ENCODE measurements at places on chromosomes 13 and 19.

DNA sequence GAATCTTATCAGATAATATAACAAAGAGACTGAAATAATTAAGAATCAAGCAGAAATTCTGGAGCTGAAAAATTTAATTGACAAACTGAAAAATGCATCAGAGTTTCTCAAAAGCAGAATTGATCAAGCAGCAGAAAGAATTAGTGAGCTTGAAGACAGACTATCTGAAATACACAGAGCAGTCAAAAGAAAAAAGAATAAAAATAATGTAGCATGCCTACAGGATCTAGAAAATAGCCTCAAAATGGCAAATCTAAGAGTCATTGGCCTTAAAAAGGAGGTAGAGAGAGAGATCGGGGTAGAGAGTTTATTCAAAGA is 39.2 kb downstream of the CAB39L start:
- no peak for DNase-seq

GRCh38 chr19:6773323-6773931 is 919 bp downstream of the VAV1 start:
- no peak for DNase-seq

DNA sequence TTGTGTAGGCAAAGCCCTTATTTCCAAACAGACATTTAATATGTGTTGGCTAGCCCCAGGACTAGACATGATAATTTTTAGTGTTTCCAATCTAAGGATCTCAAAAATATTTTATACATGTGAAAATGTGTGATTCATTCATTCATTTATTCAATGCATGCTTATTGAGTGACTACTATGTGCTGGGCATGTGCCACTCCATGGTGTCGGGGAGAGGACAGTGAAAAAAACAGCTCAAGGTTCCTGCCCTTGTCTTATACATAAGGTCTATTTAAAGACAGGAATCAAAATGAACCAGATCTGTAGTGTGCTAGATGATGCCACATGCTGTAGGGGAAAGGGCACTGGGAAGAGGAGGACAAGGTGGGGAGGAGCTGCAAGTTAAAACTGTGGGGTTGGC is 36.5 kb downstream of the GJA3 start:
- DNase-seq = no peak

DNA sequence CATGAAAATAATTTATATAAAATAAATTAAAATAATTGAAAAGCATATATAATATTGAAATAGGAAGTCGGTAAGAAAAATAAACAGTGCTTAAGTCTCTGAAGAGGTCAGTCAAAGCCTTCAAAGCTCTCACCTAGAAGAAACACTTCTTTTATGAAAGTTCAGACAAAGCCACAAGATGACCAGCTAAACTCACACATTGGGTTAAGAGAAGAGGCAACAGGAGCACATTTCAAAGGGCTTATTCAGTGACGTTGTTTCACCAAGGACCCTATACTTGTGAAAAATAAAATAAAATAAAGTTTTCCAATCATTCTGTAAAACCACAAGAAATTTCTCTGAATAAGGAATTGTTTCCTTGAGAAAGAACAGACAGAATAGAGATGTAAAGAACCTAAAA is 2.5 kb upstream of the ITM2B start:
- DNase-seq = no peak

GRCh38 chr13:30892966-30893365 is 13.1 kb upstream of the MEDAG start:
- DNase-seq = no peak

- DNase-seq = no peak
These were observed 23.0 kb downstream of the IER2 start for GRCh38 chr19:13173139-13173737.

- DNase-seq = peak; percentile 49
These were observed 830.2 kb upstream of the SPRY2 start for GRCh38 chr13:81171065-81171647.

DNA sequence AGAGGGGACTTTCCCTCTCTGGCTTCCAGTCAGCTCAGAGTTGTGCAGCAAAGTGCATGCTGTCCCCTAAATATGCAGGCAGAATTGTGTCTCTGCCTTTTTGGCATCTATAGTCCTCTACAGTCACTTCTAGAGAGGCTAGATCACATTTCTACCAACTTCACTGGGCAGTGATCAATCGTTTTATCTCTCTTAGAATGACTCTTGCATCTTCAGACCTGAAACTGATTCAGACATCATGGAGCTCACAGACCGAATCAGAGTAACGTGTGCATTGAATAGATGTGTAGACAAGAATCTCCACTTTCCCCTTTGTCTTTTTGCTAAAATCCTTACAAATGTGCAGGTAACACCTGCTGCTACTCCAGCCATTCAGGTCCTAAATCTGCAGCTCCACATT is 6.2 kb downstream of the ZNF253 start:
- no peak for DNase-seq

DNA sequence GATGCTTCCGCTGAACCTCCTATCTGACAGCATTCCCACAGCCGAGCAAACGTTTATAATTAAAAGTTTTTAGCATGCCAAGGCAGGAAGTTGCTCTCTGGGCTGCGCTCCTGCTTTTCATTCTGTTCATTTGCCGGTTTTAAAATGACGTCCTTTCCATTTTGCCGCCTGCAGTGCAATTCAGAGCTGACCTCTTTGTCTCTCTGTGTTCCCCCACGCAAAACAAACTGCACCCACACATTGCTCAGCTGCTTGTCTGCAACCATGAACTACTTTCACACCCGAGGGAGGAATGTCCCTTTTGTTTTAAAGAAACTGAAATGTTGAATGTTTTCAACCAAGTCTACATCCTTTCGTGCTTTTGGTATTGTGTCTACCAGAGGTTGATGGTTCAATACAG is 416.5 kb downstream of the EFNB2 start:
- no peak for DNase-seq

GRCh38 chr19:45164577-45165335 is 4.0 kb upstream of the NKPD1 start:
- DNase-seq = no peak

DNA sequence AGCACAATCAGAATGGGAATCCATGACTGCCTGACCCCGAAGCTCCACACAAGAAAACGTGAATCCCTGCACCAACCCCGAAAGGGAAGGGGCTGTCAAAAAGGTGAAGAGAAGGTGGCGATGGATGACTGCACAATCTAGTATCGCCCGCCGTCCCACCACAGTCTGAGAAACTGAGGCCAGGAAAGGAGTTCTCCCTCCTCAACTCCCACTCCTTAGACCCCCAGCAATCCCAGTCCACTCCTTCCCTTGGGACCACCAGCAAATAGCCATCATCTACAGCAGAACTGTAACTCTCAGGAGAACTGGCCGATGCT is 451 bp downstream of the NOSIP start:
- DNase-seq = no peak

DNA sequence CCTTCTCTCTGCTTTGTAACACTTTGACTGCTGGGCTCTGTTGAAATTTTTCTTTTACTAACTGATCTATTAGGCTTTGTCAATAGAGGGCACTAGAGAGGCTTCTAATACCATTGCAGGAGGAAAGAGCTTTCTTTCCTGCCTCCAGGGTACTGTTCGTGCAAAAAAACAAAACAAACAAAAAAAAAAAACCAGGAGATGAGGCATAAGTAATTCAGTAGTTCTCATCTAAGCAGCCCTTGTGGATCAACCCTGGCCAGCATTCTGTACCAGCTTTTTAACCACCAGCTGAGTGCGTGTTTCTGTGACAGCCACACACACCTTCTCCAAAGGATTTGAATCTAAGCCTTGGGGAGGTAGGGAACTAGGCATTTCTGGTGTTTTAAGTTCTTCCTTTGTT is 1707.6 kb upstream of the SLC10A2 start:
- DNase-seq = peak; percentile 50

GRCh38 chr19:16032509-16033135 is 43.7 kb upstream of the TPM4 start:
- no peak for DNase-seq

DNA sequence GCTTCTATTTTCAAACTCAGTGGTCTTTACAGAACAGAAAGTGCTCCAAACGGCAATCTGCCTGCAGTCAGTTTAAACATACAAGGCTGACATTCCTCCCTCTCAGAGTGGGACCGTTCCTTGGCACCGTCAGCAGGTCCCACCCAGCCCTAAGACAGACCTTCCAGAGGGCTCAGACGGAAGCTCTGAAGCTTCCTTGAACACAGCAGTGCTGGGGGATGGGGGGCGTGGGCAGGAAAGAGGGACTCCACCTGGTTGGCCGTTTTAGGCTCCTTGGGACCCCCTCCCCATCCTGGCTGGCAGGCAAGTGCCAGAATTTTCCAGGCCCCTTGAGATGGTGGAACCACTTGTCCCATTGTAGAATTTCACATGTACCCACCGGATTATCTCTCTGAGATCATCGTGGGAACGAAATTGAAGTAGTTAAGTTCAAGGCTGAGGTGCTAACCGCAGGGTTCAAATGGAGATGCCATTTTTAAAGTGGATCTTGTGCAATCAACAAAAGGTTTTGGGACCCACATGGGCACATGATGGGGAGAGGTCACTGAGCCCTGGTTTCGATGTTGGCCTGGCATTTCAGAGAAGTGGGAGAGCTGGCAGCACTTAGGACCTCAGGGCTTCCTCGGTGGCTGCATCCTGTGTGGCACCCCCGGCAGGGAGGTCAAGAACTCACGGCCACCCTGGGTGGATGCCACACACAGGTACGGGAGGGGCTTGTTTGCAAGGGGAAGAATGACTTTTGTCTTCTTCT is 46.2 kb downstream of the KLF2 start:
- DNase-seq = no peak

GRCh38 chr13:104206450-104207044 is 1140.3 kb upstream of the SLC10A2 start:
- peak; percentile 12 for DNase-seq

DNA sequence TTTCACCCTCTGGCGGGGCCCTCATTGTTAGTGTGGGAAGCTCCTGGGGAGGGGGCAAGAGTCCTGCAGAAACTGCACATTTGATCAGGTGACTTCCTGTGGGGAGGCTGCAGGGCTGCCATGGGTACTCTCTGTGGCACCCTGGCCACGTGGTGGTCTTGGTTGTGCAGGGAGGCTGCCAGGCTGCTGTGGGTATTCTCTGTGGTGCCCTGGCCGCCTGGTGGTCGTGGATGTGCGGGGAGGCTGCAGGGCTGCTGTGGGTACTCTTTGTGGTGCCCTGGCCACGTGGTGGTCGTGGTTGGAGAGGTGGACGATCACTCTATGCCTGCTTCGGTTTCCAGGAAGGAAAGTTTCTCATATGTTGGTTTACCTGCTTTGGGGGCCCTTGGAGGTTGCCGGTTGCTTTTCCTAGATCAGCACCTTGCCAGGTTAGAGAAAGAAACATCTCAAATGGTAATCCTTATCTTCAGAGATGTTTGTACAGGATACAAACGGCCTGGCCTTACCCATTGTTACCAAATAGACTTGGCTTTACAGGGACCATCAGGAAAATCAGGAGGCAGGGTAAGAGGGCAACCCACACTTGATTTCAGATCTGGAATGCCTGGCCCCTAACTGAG is 22.9 kb downstream of the TEX29 start:
- no peak for DNase-seq

- no peak for DNase-seq
These were observed 214.0 kb downstream of the ENOX1 start for GRCh38 chr13:43572656-43573360.

DNA sequence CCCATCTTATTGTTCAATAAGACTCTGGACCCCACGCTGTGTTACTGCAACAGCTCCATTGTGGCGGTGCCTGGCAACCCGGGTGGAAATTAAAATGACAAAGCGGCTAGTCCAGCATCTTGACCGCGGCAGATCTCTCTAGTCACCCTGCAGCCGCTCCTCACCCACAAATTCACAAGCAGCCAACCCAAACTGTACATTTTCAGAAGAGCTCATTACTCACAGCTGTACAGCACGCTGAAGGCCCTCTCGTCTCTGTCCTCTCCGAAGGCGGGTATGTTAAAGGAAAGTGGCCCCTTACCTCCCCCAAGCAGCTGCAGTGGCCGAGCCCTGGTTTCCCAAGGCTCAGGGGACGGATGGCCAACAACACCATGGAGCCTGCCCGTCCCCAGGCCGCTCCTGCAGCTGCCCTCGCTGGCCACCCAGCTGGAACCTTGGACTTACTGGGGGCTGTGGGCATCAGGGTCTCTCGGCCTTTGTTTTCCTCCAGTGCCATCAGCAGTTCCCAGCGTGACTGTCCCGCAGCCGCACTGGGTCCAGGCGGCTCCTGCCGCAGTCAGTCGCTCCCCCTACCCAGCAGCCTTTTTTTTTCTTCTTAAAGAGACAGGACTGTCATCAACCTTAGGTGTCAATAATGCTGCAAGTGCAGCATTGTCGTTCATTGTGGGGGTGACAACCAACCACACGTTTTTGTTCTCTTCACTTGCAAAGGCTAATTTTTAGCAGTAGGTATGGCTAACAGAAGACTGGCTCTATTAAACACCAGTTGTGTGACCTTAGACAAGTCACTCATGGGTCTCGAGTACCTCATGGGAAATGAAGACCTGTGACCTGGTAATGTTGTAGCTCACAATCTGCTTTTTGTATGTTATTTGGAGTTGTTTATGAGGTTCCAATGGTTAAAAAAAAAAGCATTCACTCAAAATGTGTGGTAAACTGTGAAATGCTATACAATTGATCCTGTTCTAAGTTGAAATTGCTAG is at the start of gene SACS:
Gene SACS (minus strand): TSS at position 532 of the 983 bp plus-strand sequence. CDS start 22,463 bp downstream, outside the sequence.
- peak; percentile 58 for DNase-seq

GRCh38 chr19:50387868-50388245 is 3.7 kb downstream of the POLD1 start:
- DNase-seq = no peak

GRCh38 chr13:25372284-25373081 is 709 bp downstream of the ATP8A2 start:
- peak; percentile 23 for DNase-seq

GRCh38 chr19:3620145-3620816 is 6.3 kb downstream of the CACTIN start:
- no peak for DNase-seq

DNA sequence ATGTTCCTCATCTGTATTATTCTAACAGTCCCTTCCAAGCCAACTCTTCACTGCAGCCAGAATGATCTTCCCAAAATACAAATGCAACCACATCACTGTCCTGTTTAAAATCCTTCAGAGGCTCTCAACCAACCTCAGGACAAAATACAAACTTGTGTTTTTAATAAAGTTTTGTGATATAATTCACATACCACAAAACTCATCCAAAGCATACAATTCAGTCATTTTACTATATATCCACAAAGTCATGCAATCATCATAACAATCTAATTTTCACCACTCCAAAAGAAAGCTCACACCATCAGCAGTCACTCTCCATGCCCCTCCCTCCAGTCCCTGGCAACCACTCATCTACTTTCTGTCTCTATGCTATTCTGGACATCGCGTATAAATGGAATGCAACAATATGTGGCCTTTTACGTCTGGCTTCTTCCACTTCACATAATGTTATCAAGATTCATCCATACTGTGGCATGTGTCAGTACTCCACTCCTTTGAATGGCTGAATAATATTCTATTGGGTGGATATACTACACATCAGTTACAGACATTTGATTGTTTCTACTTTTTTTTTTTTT is 81.7 kb upstream of the DOCK9 start:
- DNase-seq = no peak

DNA sequence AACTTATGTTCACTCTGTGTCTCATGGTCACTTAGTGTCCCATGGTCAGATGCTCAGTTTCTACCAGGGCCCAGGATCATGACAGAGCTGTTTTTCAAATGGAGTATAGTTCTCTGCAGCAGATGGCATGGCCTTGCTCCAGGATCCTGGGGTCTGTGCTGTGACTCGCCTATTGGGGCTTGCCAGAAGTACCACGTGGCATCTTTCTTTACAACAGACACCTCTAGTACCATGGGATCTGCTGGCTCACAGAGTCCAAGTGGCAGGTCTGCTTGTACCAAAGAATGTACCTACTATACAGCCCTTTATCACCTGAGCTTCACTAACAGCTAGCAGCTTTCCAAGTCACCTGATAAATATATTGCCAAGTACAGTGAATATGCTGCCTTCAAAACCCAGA is 6.0 kb upstream of the RNF6 start:
- DNase-seq = no peak

Data from NCI-H2081 (cell line).